ENCODE measurements at places on chromosomes 7 and 10. TPM values are rescaled to one million over a fixed set of nuclear protein-coding genes. Genes with fewer than 3 reads are reported as not detected.

Gene MGAM2
- total RNA-seq = 0.05 TPM

Gene PHYH
- 140 TPM for total RNA-seq

Gene H2AZ2
- total RNA-seq = 64.6 TPM

GRCh38 chr10:14477408-14477710 lies 146.6 kb upstream of the FRMD4A start:
- DNase-seq = no peak

Gene GAD2
- not detected for total RNA-seq

Gene VWC2
- total RNA-seq = not detected

GRCh38 chr10:85124603-85125051 lies 796.2 kb downstream of the CCSER2 start:
- DNase-seq = peak; percentile 70

DNA sequence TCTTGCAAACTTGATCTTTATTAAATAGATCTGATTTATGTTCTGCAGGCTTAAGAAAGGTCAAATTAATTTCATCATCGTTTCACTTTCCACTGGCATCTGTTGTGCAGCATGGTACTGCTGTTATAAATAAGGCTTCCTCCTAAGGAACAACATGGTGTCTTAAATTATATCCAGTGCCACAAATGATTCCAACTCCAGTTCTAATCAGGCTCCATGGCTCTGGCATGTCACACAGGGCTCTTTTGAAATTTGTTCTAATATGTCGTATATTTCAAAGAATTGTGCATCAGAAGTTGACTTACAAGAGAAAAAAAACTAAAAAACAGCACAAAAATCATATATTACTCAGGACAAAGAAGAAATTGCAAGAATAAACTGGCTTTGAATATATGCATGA lies 1090.8 kb upstream of the CELF2 start:
- no peak for DNase-seq

DNA sequence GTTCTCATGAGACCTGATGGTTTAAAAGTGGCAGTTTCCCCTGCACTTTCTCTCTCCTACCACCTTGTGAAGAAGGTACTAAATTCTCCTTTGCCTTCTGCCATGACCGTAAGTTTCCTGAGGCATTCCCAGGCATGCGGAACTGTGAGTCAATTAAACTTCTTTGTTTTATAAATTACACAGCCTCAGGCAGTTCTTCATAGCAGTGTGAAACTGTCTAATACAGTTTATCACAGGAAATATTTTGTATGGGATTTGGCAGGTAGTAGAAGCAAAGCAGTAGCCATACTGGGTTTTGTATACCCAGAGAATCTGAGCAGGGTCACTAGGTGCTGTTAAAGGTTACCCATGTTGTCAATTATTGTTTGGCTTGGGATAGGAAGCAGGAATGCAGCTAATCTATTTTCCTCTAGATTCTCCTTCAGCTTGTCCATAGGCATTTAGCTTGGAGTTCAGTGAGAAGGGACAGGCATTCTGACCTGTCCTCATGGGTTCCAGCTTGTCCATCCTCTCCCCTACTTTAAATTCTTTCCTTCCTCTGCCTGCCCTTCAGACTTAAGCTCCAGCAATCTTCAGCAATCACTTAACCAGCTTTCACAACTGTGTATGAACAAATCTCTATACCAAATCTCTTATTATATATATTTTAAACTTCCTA lies 186.7 kb downstream of the PCLO start:
- DNase-seq = no peak

- DNase-seq = no peak
These were observed 77.2 kb downstream of the CDCA7L start for GRCh38 chr7:21868576-21868850.

DNA sequence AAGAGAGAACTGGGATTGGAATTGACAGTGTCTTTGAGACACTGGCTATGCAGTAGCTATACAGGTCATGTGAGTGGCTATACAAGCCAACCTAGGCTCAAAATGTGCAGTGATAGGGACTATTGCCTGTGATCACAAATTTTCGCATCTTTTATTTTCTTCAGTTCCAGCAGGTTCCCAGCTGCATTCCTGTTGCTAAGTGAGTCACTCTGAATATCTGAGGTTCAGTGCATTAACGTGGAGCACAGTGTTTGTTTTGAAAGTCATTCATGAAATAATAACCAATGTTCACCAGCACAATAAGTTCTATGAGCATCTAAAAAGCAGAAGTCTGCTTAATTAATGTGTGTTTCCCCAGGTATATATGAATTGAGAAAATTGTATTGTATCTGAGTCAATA lies 1236.0 kb upstream of the CELF2 start:
- no peak for DNase-seq

- DNase-seq = no peak
These were observed 36.3 kb downstream of the DRGX start for GRCh38 chr10:49359349-49360270.

GRCh38 chr10:113294868-113295267 lies 258.0 kb upstream of the HABP2 start:
- no peak for DNase-seq

DNA sequence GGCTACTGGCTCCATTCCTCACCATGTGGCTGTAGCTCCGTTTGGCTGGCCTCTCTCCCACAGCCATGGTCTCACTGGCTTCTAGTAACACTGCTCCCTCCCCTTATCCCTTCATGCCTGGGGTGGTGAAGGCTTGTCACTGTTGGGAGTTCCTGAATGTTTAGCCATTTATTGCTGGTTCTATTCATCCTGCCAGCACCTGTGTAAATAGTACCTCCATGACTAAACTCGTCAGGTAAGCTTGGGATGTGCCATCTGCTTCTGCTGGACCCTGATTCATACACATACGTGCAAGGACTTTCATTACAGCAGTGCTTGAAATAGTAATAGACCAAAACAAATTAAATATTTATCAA lies 61.6 kb downstream of the CCDC71L start:
- DNase-seq = no peak

Gene NRG3
- total RNA-seq = 1.1 TPM

Gene OR13A1
- not detected for total RNA-seq

- peak; percentile 97 for DNase-seq
These were observed 92.9 kb downstream of the MYL10 start for GRCh38 chr7:101536232-101536631.

GRCh38 chr10:116490028-116490662 lies 55.6 kb upstream of the PNLIP start:
- DNase-seq = no peak

DNA sequence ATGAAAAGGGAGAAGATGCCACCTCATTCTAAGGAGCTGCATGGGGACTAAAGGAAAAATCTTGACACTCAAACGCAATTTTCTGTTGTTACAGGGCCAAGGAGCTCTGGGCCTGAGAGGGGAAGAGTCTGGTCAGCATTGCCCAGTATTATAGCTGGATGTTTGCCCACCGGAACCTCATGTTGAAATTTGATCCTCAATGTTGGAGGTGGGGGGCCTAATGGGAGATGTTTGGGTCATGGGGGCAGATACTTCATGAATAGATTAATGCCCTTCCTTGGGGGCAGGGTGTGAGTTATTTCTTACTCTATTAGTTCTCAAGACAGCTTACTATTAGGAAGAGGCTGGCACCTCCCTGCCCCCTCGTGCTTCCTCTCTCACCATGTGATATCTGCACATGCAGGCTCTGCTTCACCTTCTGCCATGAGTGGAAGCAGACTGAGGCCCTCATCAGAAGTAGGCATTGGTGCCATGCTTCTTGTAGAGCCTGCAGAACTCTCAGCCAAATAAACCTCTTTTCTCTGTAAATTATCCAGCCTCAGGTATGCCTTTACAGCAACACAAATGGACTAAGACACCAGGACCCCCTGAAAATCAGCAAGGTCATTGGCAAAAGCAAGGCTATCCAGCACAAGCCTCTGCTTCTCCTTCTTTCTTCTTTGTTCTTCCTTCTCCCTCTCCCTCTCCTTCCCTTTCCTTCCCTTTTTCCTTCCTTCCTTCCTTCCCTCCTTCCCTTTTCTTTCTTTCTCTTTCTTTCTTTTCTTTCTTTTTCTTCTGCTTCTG lies 15.1 kb downstream of the GCK start:
- DNase-seq = peak; percentile 11

Gene ITGB1
- 142 TPM for total RNA-seq

Gene SPDYE1
- total RNA-seq = not detected

GRCh38 chr10:11724938-11725776 lies 17.0 kb upstream of the ECHDC3 start:
- DNase-seq = no peak

Gene OPN4
- total RNA-seq = not detected

Gene NUTM2A
- 1.1 TPM for total RNA-seq

DNA sequence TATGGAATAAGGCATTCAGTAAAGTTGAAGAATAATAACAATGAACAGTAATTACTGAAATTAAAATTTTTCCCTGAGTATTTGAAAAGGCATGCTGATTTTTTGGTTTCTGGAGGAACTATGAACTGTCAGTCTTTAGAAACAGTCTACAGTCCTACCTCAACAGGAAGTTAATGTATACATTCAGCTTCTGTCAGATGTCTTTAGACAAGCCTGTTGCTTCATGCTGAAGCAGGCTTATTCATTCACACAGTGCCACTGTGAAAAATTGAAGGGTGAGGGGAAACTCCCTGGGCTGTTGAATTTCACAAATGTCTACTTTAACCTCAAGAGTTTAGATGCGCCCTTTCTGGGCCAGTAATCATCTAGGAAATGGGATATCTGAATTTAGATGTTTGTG lies 3.5 kb downstream of the NRF1 start:
- DNase-seq = no peak
